ENCODE measurements at places on chromosomes 7 and 10.

DNA sequence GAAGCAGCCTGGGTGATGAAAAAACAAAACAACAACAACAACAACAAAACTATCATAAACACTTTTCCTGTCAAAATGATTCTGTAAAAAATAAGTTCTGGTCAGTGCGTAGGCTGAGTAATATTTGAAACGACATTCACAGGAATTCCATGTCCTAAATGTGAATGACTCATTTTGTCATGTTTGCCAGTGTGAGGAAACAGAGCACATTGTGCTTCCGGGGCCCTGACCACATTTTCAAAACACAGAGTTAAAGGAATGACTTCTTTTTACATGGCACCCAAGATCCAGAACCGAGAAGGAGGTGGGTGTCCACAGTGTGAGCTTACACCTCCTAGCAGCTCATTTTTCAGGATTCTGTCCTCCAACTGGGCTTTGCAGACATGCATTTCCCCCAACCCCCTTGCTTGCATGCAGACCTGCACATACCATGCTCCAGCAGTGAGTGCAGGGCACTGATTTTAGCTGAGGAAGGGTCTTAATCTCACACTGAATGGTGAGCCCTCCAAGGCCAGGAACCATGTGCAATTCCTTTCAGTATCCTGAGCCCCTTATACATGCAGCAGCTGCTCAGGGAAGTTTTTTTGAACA lies 3.0 kb downstream of the CLRN3 start:
- no peak for DNase-seq

DNA sequence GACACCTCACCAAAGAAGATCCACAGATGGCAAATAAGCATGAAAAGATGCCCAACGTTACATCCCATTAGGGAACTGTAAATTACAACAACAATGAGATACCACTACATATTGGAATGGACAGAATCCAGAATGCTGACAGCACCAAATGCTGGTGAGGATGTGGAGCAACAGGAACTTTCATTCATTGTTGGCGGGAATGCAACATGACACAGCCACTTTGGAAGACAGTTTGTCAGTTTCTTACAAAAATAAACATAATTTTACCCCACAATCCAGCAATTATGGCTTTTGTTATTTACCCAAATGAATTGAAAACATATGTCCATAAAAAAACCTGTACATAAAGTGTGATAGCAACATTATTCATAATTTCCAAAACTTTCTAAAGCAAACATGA lies 176.8 kb downstream of the C7orf25 start:
- DNase-seq: no peak

DNA sequence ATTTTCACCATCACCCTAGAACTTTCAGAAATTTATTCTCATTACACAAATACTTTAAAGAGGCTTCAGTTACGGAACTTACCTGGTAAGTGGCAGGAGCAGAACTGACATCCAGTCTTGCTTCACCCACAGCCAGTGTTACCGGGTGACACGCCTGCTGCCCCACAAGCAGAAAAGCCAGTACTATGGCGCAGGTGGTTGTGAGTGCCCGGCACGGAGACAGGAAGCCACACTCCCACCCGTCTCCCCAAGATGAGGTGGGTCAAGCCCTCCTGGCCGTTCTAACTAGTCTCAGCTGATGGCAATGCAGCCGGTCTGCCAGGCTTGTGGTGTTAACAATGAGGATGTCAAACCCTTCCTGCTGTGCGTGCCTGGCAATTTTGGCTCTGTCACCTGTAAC lies 86.9 kb downstream of the PROSER2 start:
- DNase-seq: no peak

GRCh38 chr7:99120916-99121315 lies 23.0 kb downstream of the SMURF1 start:
- DNase-seq: no peak

DNA sequence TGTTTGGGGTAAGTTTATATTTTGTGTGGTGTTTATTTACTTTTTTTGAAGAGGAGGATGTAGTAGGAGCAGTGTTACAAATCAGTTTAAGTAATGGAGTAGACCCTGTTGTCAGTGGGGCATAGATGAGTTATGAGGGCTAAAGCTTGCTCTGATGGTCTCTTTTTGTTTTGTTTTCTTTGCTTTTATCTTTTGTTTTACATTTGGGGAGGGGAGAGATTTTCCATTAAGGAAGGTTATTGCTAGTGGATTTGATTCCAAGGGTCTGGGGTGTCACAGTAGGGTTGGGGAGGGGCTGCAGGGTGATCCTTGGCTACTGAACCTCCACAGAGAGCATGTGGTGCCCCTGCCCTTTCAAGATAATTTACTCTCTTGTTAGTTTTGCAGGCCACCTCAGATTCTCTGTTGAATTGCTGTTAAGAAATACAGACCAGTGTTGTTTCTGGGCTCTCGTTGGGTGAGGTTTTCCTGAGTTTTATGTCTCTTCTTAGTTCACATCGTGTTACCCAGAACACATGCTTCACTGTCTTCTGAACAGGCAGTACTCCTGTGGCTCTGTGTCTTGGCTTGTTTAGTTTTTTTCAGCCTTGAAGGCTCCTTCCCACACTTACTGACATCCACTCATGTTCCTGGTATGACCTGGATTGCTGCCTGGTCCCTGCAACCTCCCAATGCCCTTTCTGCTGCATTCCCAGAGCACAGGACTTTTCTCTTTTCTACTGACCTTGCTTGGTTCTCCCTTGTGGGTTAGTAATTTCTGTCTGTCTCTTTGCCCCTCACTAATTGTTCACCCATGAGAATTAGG lies 4.2 kb downstream of the KIFBP start:
- DNase-seq: no peak

Measured in NCI-H446 treated with DMSO at 0.1 percent for 48 hours (cell line).